GM13976 (cell line): ENCODE measurements at places on chromosomes 12 and 14.

DNA sequence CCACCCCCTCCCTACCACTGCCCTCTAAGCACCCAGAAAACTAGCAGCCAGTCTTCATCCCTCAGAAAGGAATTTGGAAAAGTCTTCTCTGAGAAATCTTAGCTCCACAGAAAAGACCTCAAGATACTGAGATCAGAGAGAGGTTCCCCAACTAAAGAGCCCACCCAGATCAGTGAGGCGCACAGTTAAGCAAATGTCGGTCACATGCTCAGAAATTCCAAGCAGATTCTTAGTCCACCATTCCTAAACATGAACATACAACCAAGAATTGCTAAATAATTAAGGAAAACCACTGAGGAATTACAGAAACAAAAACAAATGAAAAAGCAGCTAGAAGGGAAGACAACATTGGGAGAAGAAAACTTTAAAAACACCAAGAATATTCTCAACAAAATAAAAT, 32.3 kb downstream of the MED13L start:
- DNase-seq = no peak

GRCh38 chr14:102667703-102668102, 75.3 kb downstream of the RCOR1 start:
- DNase-seq = no peak

DNA sequence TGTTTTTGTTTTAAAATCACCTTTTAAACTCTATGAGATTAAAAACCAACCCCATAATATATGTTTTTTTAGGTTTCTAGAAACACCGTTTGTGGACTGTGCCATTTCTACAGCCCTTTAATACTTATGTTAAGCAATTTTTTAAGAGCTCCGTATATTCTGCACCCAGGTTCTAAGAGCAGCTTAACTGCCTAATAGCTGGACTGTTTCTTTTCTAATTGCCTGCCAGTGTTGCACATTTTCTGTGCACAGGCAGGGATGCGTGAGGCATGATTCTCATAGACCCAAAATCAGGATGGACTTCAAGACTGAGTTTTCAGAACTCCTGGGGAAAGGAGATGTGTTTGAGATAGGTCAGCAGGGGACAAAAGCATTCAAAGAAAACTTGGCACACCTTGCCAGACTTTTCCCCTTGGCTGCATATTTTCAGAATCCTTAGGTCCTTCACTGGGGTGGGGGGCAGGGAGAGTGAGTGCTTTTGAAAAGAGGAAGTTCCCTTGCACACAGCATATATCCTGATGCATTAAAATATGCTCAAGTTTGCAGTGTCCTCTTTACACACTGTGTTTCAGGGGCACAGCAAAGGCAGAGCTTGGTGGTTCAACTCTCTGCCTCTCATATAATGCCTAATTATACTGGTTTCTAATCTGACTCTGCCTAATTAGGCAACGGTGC, 27.9 kb downstream of the TMEM30B start:
- no peak for DNase-seq

DNA sequence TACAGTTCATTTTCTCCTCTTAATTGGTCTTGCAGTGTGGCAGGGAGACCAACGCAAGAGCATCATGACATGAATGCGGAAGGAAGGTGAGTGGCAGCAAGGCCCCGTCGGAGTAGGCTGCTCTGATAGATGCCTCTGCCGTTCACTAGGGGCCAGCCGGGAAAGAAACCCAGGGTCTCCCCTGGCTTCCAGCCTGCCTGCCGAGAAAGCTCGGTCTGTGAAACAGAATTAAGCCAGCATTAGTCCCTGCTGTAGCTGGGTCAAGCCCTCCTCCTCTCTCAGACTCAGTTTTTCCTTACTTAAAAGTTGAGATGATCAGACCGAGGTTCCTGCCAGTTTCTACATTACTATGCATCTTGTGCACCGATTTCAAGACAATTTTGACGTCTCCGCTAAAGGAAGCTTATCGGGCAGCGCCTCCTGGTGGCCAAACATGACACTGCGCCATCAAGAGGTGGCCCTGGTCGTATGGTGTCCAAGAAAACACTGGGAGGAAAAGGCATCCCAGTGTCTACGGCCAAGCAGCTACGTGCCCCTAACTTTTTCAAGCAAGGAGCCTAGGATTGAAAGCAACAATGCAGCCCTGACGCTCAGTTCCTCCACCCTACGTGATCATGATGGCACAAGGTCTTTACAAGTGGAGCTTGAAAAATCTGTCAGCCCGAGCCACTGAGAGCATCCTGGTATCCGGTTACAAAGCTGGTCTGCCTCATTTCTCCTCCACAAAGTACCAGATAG, 131.6 kb downstream of the KSR2 start:
- peak; percentile 77 for DNase-seq

DNA sequence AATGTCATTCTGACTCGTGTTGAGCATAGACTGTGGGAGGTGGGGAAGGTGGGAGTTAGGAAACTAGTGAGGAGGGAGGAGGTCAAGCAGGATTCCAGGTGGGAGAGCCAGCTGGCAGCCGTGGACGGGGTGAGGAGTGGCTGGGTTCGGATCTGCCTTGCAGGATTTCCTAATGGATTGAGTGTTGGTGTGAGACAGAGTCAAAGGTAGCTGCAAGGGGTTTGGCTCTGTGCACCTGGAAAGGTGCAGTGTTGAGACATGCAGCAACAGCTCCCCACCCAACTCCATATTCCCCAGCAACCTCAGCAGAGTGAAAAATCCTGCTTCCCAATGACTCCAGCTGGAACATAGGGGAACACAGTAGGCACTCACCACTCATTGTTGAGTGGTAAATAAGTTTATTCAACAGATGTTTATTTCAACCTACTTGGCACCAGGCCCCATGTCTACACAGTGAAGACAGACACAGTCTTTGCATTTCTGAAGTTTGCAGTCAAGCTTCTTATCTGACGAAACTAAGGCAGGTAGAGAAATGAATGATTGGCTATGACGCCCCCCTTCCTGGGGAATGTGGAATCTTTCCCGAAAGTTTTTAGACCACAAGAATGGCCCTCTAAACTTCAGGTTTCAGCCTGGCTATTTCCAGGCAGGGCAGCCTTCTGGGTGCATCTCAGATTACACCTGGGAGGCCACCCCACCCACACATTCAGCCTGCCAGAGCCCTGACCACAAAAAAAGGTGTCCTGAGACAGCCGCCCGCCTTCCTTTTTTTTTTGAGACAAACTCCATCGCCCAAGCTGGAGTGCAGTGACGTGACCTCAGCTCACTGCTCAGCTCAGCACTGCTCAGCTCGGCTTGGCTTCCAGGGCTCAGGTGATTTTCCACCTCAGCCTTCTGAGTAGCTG, 37.9 kb upstream of the PLEKHG6 start:
- peak; percentile 67 for DNase-seq

DNA sequence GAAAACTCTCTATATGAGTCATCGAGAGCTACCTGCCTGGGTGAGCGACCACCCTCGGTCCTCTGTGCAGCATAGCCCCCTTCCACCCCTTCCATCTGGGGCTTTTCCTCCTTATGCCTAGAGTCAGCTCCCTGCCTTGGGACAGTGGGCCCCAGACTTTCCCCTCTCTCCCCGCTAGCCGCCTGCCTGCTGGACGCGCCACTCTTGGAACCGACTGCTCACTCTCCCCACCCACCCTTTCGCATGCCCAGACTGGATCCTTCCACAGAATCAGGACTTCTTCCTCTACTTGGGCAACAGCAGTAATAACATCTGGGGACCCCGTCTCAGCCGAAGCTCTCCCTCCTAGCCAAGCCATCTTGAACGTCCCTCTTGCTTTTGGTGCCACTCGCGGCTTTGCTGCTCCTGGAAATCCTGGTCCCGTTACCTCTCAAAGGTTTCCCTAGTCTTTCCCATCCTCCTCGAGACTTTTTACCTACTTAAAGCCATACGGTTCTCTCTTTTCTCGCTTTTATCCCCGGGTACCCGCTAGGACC, 671 bp downstream of the ESYT1 start:
- no peak for DNase-seq
